PC-9 (cell line): ENCODE measurements at places on chromosomes 12 and 14.

- no peak for DNase-seq
Measured at GRCh38 chr14:90300611-90301047, 31.1 kb downstream of the NRDE2 start.

- DNase-seq: no peak
Measured at GRCh38 chr12:75725521-75726111, 214.2 kb upstream of the KRR1 start.

DNA sequence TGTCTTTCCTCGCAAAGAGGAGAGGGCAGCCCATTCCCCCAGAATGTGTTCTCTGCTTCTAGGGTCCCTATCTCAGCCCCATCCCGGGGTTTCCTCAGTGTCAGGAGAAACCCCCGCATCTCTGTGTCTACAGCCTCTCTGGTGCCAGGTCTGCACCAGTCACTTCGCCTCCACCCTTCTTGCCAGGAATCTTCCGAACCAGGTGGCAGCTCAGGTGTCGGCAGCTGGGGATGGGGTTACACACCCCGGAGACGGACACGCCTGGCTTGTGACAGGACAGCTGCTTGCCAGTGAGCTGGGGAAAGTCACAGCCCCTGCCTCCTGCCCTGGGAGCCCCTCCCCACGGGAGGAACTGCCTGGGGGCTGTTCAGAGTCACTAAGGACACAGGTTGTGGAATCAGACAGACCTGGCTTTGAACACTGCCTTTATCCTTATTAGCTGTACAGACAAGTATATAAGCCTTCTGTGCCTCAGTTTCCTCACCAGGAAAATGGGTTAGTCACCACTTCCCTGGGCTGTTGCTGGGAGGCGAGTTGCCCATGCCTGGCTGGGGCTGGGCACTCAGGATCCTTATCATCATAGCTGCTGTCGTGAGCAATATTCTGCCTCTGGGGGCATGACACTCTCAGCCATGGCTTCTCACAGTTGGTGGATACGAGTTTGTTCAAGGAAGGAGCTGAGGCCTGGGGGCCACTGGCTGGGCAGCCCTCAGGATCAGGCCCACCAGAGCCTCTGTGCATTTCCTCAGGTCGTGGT is 10.8 kb downstream of the HIP1R start:
- no peak for DNase-seq

DNA sequence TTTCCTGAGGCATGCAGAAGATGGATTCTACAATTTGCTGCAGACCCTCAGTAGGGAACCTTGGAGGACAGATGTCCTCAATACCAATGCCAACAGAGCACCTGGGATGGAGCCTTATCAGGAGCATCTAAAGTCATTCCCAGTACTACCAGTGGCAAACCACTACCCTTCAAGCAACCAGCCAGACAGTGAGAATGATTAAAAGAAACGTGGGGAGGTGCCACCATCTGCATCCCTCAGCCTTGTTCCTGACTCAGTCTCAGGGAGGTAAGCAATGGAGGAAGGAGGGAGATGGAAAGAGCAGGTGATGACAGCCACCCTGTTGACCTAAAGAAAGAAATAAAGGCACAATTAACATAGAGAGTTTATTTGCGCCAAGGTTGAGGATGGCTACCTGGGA is 175.2 kb upstream of the GRIN2B start:
- no peak for DNase-seq

GRCh38 chr14:25400607-25401206 is 350.8 kb upstream of the STXBP6 start:
- DNase-seq: peak; percentile 16

- no peak for DNase-seq
Measured at GRCh38 chr12:124532967-124533366, 34.4 kb downstream of the NCOR2 start.

DNA sequence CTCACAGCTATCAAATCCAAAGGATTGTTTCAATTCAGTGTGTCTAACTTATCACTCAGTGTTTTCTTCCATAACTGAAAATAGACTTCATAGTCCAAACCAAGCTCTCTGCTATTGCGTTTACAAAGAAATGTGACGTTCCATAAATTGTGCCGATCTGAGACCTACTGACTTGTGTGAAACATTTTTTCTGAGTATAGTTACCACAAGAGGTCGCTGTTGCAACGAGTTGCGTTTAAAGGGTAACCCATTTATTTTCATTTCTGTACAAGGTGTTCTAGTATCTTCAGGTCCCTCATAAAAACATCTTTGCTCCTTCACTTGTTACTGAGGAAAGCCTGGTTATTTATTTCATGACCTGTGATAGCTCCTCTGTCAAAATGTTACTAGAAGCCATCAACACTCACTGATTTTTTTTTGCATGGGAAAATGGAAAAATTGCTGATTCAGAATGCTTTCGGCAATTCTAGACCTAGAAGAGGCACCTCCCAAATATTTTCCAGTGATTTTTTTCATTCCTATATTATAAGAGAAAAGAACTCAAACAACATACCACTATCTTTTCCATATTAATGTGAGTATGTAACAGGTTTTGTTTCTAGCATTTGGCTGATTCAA is 60.9 kb upstream of the OR4E1 start:
- no peak for DNase-seq

DNA sequence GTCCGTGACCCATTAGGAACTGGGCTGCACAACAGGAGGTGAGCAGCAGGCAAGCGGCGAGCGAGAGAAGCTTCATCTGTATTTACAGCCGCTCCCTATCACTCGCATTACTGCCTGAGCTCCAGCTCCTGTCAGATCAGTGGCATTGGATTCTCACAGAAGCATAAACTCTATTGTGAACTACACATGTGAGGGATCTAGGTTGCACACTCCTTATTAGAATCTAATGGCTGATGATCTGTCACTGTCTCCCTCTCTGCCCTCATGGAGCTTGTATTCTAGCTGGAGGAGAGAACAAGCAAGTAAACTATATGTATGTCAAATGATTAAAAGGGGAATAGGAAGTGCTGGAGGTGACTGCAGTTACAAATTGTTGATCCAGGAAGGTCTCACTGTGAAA is 479.1 kb downstream of the EGLN3 start:
- no peak for DNase-seq

DNA sequence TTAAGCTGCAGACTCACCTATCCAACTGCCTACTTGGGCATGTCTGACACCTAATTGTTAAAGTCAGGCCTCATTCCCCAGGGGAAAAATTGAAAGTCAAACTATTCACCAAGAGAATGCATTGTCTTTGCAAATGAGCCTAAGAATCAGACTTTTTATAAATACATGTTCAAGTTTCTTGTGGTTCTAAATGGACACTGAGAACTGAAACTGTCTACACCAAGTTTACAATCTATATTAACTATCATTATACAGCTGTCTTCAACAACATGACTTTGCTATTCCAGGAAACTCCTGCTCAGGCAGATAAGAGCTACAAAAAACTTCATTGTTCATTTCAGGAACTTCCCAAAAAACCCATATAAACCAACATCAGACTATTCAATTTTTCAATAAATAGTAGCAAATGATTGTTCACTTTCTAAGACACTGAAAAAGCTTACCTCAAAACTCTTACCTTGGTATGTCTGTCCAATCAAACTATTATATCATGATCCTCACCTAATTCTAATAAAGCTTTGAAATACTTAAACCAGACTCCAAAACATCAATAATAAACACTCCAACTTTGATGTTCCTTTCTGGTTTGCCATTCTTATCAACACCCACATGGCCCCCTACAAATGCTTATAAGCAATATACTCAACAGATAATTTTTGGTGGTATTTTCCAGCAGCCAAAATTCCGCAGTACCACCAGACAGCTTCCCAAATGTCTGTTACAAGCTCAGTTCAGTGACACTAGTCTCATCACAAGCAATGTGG is 24.2 kb downstream of the CDK17 start:
- no peak for DNase-seq

DNA sequence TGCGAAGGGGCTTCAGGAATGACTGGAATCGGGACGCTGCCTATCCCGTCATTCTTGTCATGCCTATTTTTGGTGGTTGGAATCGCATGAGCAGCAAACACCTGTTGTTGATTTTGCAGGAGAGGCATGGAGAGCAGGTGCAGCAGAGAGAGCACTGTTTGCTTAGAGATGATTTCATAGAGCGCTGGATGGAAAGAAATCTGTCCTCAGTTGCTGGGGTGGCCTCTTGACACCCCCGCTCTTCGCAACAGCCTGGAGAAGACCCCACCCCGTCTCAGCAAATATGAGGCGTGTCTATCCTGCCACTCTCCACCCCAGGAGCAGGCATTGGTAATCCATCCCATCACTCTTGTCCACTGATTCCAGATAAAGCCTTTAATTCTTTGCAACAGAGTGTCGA is 19.3 kb upstream of the NCOR2 start:
- DNase-seq: no peak
